H4 (cell line): ENCODE measurements at places on chromosomes 4 and X. TPM values are rescaled to one million over a fixed set of nuclear protein-coding genes. Genes with fewer than 3 reads are reported as not detected.

ATOH1 gene
- total RNA-seq = not detected in 2 replicates

BMP3 gene
- total RNA-seq = not detected in 2 replicates

TRPC5OS gene
- total RNA-seq = 0.04 and 0.33 TPM in 2 replicates

SLC34A2 gene
- total RNA-seq = not detected in 2 replicates

ASB12 gene
- not detected in 2 replicates for total RNA-seq

- DNase-seq = peak; percentile 86
Measured at GRCh38 chrX:1462596-1463251, 10.0 kb upstream of the ASMTL start.

DNA sequence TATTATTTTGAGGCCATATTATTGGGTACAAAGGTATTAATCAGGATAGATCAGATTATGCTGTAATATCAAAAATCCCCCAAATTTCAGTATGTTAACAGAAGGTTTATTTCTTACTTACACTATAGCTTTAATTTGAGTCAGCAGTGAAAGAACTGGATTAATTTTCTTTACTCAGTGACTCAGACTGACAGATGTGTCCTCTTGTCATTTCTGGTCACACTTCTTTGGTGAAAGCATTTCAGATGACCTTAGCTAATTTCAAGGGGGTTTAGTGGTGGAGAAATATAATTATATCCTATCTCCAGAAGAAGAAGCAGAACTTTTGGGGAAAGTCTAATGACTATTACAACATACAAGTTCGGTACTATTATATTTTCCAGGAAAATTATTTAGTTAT, 12.4 kb downstream of the DDIT4L start:
- DNase-seq = no peak

GRCh38 chrX:80984118-80984517, 174.4 kb upstream of the BRWD3 start:
- DNase-seq = no peak
